ENCODE measurements at places on chromosomes 2 and 18. TPM values are rescaled to one million over a fixed set of nuclear protein-coding genes. Genes with fewer than 3 reads are reported as not detected.
A peak's percentile ranks its signal among the peaks of the same experiment; 100 is the strongest.

The NMS gene
- total RNA-seq = not detected

- peak; percentile 64 for DNase-seq
Observed at GRCh38 chr18:76821875-76822505, 367 bp upstream of the ZNF236 start.

The RESP18 gene
- not detected for total RNA-seq

DNA sequence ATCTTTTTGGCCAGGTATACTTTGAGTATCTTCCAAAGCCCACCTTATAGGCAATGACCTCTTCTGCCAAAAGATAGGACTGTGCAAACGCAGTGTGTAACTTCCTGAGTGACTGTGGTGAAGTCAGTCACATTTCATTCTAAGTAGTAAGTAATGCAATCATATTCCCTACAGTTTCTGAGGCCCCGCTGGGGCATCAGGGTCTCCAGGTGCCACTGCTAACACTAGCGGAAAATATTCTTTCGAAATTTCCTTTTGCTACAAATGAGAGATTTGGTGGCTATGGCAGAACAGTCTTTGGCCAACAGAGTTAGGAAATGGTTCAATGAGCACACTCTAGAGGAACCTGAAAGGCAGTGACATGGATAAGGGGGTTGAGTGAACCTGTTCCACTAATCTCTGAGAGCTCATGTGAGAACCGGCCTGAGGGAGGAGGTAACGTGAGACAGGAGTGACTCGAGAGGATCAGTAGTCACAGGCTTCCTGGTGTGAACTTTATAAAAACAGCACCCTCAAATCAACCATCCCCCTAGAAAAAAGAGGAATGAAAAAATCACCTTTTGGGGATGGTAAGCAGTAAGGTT is 102.6 kb upstream of the LPIN2 start:
- no peak for DNase-seq

GRCh38 chr2:10447300-10447894 is 730 bp downstream of the ODC1 start:
- no peak for DNase-seq

DNA sequence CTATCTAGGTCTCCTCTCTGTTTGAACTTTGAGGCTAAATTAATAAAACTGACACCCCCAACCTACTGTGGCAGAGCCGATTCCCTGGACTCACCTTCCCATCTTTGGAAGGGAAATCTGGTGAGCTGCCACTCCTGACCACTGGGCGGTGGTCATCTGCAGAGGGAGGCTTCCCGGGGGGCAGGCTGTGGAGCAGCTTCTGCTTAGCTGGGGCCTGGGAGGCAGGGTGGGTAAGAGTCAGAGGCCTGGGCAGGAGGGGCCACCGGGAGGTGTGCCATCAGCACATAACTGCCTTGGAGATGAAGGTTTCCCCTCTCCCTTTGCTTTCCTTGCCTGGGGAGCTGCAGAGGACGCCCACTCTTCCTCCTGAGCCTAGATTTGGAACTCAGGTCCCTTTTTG is 2.3 kb upstream of the NPPC start:
- DNase-seq = peak; percentile 7

- no peak for DNase-seq
Observed at GRCh38 chr2:227205701-227206100, 41.3 kb downstream of the COL4A3 start.

DNA sequence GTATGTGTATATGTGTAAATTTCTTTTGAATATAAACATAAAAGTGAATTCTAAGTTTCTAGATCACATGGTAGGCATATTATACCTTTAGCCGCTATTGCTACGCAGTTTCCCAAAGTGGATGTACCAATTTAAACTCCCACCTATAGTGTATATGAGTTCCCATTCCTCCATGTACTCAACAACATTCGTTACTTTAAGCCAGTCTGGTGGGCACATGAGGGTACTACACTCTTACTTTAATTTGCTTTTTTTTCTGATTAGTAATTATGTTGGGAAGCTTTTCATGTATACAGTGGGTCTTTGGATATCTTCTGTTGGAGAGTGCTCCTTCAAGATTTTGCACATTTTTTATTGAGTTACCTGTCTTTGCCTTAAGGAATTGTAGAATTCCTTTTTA is 683.8 kb downstream of the ERBB4 start:
- DNase-seq = no peak

GRCh38 chr18:34550902-34551301 is 159.2 kb upstream of the DTNA start:
- DNase-seq = no peak

- no peak for DNase-seq
Observed at GRCh38 chr18:75124551-75124950, 84.4 kb downstream of the PTGR3 start.

GRCh38 chr2:174035117-174035635 is 70.0 kb upstream of the SP3 start:
- no peak for DNase-seq

The KIF1A gene
- total RNA-seq = 4.3 TPM

GRCh38 chr2:240455272-240455646 is 19.8 kb downstream of the GPC1 start:
- DNase-seq = no peak

The TEKT4 gene
- total RNA-seq = not detected

DNA sequence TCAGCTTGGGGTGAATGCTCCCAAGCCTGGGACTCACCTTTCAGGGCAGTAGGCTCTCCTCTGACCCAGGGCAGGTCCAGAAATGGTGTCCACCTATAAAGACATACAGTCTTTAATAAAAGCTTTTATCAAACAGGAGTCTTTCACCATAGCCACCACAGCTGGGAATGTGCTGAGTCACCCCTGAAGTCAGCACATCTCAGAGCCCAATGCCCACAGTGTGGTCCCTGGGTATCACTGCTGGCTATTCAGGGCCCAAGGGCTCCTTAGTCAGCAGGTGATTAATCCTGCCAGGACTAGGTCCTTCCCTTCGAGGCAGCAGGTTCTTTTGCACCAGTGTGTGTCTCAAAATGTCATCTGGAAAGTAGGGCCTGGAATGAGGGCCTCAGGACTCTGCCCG is 181.9 kb downstream of the MEMO1 start:
- DNase-seq = no peak

The UGT1A4 gene
- 1.8 TPM for total RNA-seq

The ATOH8 gene
- 2.5 TPM for total RNA-seq

The GCKR gene
- 0.22 TPM for total RNA-seq

The POTEF gene
- not detected for total RNA-seq

The C1QL2 gene
- not detected for total RNA-seq

- no peak for DNase-seq
Observed at GRCh38 chr2:116435648-116436047, 1378.8 kb upstream of the DDX18 start.

The NEB gene
- 1.0 TPM for total RNA-seq

The DPP4 gene
- 40.5 TPM for total RNA-seq

The UGT1A3 gene
- total RNA-seq = 1.0 TPM

GRCh38 chr2:131044075-131044756 is 49.0 kb downstream of the FAM168B start:
- DNase-seq = no peak

DNA sequence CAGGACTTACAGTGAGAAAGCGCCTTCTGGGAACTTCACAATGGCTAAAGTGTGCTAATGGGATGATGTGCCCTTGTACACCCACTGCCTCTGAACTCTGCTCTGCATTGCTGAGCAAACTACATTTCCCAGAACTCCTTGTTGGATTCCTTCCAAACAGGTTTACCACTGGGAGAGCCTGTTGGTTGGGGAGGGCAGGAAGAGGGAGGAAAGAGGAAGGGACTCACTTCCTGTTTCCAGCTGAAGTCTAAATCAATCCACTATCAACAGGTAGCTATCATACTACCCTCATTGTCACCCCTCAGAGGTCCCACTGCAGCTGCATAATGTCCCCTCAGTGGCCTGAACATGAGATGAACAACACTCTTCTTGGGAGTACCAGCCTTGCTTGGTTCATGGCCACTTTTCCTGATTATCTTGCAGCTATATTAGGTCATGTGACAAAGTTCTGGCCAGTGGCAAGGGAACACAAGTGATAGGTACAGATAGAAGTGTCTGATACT is 109.7 kb downstream of the MSH2 start:
- no peak for DNase-seq

The PELI1 gene
- 57.6 TPM for total RNA-seq

DNA sequence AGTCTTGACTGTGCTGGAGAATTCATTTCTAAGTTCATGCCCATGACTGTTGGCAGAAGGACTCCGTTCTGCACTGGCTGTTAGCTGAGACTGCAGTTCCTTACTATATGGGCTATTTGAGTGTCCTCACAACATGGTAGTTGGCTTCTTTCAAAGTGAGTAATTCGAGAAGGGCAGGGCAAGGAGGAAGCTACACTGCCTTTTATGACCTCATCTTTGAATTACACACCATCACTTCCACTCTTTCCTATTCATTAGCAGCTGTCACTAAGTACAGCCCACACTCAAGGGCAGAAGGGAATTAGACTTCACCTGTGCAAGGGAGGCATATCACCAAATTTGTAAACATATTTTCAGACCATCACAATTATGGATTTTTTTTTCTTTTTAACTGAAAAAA is 55.9 kb upstream of the EPAS1 start:
- no peak for DNase-seq

- peak; percentile 34 for DNase-seq
Observed at GRCh38 chr2:118032169-118033013, 18.5 kb upstream of the CCDC93 start.

The RAB6C gene
- total RNA-seq = not detected

The ALK gene
- total RNA-seq = 0.19 TPM

The MC5R gene
- total RNA-seq = not detected

The COLEC12 gene
- 1.9 TPM for total RNA-seq

The C2orf72 gene
- total RNA-seq = 44.5 TPM

GRCh38 chr2:232042911-232043574 is 81.5 kb downstream of the DIS3L2 start:
- no peak for DNase-seq

DNA sequence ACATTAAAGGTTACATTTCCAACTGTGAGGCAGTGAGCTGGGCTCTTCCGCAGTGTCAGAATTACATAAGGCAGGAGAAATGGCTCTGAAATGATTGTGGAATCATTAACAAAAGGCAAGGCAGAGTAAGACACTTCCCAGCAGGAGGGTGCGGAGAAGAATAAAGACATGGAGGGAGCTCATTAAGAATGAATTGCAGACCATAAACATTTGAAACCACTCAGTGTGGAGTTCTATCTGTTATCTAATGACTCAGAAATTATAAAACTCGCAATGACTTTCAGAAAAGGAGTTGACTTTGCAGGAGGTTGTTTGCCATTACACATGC is 77.0 kb downstream of the SMIM21 start:
- DNase-seq = peak; percentile 36

The DES gene
- 917 TPM for total RNA-seq

The ZAP70 gene
- 2.2 TPM for total RNA-seq

- DNase-seq = no peak
Observed at GRCh38 chr2:52117299-52117698, 1085.4 kb upstream of the NRXN1 start.

DNA sequence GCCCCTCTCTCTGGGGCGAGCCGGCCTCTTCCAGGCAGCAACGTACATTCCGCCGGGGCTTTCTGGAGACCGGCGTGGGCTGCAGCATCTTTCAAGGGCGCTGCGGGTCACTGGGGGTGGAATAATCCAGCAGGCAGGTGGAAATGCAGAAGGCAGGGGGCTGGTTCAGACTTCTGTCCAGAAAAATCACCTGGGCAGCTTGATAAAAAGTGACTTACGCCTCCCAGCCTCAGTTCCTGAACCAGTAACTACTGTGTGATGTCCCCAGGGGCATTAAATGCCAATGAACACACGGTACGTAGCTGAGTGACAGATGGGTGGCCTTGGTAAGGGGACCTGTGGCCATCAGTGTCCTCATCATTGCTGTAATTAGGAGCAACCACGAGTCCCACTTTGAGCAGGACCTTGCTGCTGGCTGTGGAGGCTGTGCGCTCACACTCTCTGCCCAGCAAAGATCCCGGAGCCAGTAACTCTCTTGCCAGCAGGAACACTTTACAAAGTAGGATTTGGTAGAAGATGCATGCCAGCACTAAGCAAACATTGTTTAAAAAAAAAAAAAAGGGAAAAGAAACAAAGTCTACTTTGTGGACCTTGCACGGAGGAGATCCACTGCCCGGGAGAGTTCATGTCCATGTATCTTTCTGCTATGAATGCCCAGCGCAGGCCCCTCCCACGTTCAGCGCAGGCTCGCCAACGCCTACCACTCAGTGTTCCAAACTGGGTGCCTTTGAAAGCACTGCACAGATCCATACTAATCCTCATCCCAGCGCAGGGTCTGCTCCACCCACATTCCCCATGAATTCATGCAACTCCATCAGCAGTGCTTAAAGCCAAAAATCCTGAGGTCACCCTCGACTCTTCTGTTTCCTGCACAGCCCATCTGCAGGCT is 177.3 kb downstream of the HDAC4 start:
- DNase-seq = peak; percentile 74

- no peak for DNase-seq
Observed at GRCh38 chr2:50448556-50448955, 583.4 kb downstream of the NRXN1 start.

The CYP26B1 gene
- total RNA-seq = 1.0 TPM

The CFC1B gene
- 1.2 TPM for total RNA-seq

DNA sequence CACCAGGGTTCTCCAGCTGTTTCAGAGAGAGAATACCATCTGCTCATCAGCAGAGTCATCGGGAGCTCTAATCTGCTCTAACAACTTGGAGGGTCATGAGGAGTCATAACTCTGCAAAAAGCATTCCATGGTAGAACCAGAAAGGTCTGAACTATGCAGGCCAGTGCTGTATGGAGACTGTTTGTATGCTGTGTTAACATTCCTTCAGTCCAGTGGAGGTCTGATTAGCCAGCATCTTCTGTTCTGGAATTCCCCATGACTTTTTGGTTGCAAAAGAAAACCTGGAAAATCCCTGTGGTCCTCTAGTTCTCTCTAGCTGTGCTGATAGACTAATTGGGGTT is 9.4 kb upstream of the ITGB6 start:
- DNase-seq = no peak

- peak; percentile 35 for DNase-seq
Observed at GRCh38 chr2:238974501-238975166, 126.7 kb downstream of the TWIST2 start.

Measured in colonic mucosa (tissue), 4 donors.